ENCODE measurements at places on chromosomes 11 and 22. TPM values are rescaled to one million over a fixed set of nuclear protein-coding genes. Genes with fewer than 3 reads are reported as not detected.

PIK3C2A gene
- 8.1 TPM for polyA plus RNA-seq

NXPE1 gene
- not detected for polyA plus RNA-seq

WNT7B gene
- polyA plus RNA-seq = not detected

CARD18 gene
- polyA plus RNA-seq = not detected

TMA7B gene
- 3.0 TPM for polyA plus RNA-seq

KCNK4 gene
- polyA plus RNA-seq = not detected

PSMC3 gene
- polyA plus RNA-seq = 118 TPM

CATSPERZ gene
- polyA plus RNA-seq = not detected

DNA sequence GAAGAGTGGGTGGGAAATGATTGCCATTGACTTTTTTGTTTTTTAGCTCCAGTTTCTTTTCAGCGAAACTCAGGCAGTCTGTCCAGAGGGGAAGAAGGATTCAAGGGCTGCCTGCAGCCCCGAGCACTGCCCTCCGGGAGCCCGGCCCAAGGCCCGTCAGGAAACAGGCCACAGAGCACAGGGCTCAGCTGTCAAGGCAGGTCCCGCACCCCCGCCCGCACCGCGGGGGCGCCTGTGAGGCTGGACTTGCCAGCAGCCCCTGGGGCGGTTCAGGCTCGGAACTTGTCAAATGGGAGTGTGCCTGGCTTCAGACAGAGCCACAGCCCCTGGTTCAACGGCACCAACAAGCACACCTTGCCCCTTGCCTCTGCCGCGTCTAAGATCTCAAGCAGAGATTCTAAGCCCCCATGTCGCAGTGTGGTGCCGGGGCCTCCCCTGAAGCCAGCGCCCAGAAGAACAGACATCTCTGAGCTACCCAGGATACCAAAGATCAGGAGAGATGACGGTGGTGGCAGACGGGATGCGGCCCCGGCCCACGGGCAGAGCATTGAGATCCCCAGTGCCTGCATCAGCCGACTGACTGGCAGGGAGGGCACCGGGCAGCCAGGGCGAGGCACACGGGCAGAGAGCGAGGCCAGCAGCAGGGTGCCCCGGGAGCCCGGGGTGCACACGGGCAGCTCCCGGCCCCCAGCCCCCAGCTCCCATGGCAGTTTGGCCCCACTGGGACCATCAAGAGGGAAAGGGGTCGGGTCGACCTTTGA is 8.6 kb downstream of the IRF7 start:
- DNase-seq = no peak
- no peak overlapping the region for H3K27ac ChIP-seq
- H3K36me3 ChIP-seq = peaks cover 36% of the 10 kb centered on the region
- H3K4me3 ChIP-seq = no peak overlapping the region

DNA sequence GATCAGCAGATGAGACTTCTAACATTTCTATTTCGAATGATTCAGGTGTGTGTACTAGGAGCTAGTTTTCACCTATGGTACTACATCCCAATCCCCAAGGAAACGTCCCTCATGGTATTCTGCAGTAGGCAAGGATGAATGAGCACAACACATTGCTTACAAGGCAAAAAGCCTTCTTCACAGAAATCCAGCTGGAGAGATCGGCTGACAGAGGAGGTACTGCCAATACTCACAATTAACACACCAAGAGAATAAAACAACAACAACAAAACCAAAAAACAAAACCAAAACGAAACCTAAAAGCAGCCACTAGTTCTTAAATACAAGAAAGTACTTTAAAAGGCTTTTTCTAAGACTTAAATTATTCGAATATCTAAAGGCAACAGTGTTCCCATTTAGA is 101.4 kb downstream of the PICALM start:
- no peak for DNase-seq
- H3K27me3 ChIP-seq = no peaks in the 10 kb centered on the region
- peaks cover 39% of the 10 kb centered on the region for H3K36me3 ChIP-seq
- no peak overlapping the region for H3K27ac ChIP-seq
- no peak overlapping the region for H3K4me3 ChIP-seq
- H3K4me1 ChIP-seq = no peaks in the 10 kb centered on the region

DNA sequence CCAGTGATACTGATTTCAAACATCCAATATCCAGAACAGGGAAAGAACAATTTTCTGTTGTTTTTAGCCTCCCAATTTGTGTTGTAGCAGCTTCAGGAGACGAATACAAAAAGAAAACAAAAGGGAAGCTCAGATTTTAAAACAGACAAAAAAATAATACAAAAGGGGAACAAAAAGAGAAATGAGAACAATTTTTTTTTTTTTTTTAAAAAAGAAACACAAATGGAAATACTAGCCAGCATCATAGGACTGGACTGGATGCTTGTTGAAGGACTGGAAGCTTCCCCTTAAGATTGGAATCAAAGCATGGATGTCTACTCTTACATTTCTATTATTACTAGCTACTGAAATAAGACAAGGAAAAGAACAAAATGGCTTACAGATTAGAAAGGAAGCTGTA is 46.5 kb upstream of the SORL1 start:
- H3K4me3 ChIP-seq = no peak overlapping the region
- H3K27me3 ChIP-seq = no peaks in the 10 kb centered on the region
- DNase-seq = no peak
- no peaks in the 10 kb centered on the region for H3K36me3 ChIP-seq

DNA sequence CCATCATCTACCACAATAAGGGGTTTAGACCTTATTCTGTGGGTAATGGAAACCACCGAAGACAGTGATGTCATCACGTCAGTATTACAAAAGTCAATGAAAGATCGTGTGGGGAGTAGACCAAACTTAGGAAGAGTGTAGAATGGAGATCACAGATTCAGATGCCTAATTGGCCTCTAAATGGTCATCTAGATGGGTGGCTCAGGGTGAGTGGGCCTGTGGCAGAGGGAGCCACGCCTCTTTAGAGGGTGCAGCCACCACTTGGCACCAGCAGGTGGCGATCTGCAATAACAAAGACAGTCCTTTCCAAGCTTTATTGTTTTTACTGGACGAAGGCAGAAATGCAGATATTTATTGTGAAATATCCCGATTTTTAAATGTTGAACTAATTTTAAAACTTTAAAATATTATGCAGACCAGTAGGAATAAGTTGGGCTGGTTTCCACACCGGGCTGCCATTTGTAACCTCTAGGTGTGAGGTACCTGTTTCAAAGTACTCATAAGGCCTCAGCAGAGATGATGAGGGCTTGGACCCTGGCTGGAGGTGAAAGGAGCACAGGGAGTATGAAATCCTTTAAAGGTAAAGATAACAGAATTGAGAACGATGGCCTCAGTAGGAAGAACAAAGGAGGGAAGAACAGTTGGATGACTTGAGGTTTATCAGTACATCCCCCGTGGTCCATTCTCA is 222.0 kb downstream of the DBX1 start:
- H3K27me3 ChIP-seq = no peaks in the 10 kb centered on the region
- no peaks in the 10 kb centered on the region for H3K36me3 ChIP-seq
- no peak for DNase-seq
- no peak overlapping the region for H3K27ac ChIP-seq

DNA sequence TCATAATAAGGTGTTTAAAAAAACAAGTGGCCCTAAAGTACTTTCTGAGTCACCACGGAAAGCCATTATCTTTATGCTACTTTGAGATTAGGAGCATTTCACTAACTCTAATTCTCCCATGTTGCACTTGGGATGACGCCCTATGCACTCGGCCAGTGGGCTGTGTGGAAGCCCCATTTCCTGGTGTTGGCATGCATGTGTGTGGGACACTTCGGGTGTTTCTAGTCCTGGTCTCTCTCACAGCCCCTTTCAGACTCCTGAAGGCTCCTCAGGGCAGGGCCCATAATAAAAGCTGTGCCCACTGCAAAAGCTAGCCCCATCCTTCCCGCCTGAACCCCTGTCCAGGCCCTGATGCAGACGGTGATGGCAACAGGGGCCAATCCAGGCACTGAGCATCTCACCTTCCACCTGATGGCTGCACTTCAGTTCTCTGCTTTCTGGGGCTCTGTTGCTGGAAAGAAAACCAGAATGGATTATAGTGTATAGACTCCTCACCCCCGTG is 14.9 kb upstream of the FXYD2 start:
- no peaks in the 10 kb centered on the region for H3K36me3 ChIP-seq
- H3K27ac ChIP-seq = no peak overlapping the region
- H3K27me3 ChIP-seq = no peaks in the 10 kb centered on the region

DNA sequence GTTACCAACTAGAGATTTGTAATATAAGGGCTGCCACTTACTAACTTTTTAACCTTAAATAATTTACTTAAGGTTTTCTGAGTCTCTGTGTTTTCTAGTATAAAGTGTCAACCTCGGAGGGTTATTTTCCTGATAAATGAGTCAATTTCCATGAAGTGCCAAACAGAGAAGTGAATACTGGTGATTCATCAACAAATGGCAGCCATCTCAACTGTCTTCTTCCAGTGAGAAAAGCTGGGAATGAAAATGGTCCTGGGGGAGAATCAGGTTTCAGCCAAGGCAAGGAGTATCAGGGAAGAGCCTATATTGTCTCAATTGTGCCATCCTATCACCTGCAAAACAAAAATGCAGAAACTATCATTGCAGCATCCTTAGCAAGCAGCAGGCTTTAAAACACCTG is 129.1 kb downstream of the LUZP2 start:
- no peak for DNase-seq
- no peaks in the 10 kb centered on the region for H3K4me1 ChIP-seq
- H3K36me3 ChIP-seq = no peaks in the 10 kb centered on the region
- no peak overlapping the region for H3K4me3 ChIP-seq

DNA sequence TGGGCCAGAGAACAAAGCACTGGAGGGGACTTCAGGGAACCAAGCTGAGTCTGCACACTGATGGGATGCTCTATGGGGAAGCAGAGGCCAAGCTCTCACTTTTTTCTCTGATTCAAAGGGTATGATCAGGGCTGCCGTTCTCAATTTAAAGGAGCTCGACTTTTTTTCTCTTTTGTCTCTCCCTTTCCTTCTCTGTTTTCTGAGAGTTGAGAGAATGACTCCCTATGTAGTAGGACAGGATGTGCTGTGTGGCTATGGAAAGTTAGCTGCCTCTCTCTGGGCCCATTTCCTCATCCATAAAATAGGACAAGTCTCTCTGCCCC is 7.9 kb downstream of the ADORA2A start:
- H3K27me3 ChIP-seq = no peaks in the 10 kb centered on the region
- H3K4me3 ChIP-seq = peak overlapping the region; percentile 38
- peak overlapping the region; percentile 77 for H3K27ac ChIP-seq
- peaks cover 15% of the 10 kb centered on the region for H3K36me3 ChIP-seq
- peaks cover 86% of the 10 kb centered on the region for H3K4me1 ChIP-seq

DNA sequence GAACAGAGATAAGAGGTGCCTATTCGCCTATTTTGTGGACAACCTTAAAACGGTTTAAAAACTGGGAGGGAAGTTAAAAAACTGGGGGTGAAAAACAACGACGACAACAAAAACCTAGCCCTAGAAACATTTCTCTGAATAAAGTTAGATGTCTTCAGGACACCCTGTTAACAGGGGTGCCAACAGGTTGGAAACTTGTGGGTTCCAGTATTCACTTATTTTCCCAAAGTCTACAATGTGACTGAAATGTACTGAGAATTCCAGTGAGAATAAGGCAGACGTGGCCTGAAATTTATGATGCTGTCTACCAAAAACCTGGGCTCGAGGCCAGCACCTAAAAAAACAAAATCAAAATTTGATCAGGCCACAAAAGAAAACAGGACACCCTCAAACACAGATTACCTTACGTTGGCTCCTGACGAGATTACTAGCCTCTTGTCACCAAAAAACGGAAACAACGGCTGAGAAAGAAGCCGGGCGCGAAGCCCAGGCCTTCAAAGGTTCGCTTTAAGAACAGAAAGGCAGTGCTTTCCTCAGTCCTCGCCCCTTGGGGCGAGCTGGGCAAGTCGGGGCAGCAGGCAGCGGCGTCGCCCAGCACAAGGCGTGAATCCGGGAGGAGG is 906 bp downstream of the CCDC90B start:
- peak overlapping the region; percentile 93 for H3K27ac ChIP-seq
- H3K4me1 ChIP-seq = peaks cover 25% of the 10 kb centered on the region
- no peak for DNase-seq
- H3K4me3 ChIP-seq = peak overlapping the region; percentile 84
- H3K27me3 ChIP-seq = no peaks in the 10 kb centered on the region
- H3K36me3 ChIP-seq = no peaks in the 10 kb centered on the region

DNA sequence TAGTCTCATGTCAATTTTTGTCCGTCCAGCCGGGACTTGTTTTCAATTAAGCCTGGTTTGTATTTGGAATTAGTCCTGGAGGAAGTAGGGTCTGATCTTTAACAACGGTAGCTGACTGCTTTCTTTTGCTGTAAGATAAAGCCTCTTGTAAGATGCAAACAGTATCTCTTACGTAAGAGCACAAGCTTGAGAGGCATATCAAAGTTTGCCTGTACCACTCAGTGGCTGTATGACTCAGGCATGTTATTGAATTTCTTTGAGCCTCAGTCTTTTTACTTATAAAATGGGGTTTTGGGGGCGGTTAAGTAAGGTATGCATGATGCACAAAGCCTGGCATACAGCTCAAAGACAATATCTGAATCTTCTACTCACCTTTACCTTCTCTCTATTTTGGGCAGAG is 198.4 kb upstream of the NARS2 start:
- no peaks in the 10 kb centered on the region for H3K4me1 ChIP-seq
- H3K27ac ChIP-seq = no peak overlapping the region

DNA sequence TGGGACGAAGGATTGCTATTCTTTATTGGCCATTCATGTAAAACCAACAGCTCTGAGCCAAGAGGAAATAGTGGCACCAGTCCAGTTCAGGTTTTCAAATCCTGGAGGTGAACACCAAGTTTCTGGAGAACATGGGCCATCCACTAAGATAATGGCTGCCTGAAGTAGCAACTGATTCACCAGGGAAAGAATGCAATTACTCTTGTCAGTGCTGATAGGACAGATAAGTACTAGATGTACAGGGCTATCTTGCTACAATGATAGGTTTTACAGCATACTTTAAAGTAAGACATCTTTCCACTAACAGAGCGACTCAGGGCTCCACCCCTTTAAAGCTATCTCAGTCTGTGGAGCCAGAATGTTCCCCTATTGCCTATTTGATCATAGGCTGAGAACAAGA is 36.8 kb upstream of the APOA1 start:
- no peak overlapping the region for H3K4me3 ChIP-seq
- H3K27ac ChIP-seq = no peak overlapping the region
- no peaks in the 10 kb centered on the region for H3K27me3 ChIP-seq

DNA sequence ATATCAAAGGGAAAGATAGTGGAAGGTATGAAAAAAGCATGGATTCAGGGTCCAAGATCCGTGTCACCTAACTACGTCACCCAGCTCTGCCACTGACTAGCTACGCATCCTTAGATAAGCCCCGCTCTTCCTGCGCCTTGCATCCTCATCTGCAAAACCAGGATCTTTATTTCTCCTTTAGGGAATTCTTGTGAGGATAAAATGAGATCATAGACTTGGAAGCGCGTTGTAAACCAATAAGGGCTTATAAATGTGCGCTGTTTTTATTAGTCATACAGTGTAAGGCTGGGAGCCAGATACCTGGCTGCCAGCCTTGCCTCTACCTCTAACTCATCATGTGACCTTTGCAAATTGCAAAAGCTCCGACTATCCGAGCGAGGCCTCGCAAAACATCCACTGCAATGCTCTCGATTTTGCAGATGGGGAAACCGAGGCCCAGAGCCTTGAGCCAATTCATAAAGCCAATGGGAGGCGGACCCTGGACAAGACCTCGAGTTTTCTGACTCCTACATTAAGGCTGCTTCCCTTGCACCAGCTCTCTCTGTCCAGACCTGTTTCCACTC is 753 bp downstream of the PRPF19 start:
- H3K27me3 ChIP-seq = no peaks in the 10 kb centered on the region
- H3K4me3 ChIP-seq = peak overlapping the region; percentile 80
- H3K27ac ChIP-seq = peak overlapping the region; percentile 68
- H3K4me1 ChIP-seq = peaks cover 29% of the 10 kb centered on the region
- peaks cover 29% of the 10 kb centered on the region for H3K36me3 ChIP-seq

- H3K4me1 ChIP-seq = no peaks in the 10 kb centered on the region
- no peaks in the 10 kb centered on the region for H3K27me3 ChIP-seq
- no peak for DNase-seq
- no peak overlapping the region for H3K27ac ChIP-seq
- no peak overlapping the region for H3K4me3 ChIP-seq
Measured at GRCh38 chr11:62504158-62504973, 42.2 kb downstream of the AHNAK start.

Data from CD8-positive, alpha-beta memory T cell (primary cell).